ENCODE measurements at places on chromosomes 16 and 17.

GRCh38 chr16:65244787-65245186, 122.9 kb upstream of the CDH11 start:
- no peak for DNase-seq

DNA sequence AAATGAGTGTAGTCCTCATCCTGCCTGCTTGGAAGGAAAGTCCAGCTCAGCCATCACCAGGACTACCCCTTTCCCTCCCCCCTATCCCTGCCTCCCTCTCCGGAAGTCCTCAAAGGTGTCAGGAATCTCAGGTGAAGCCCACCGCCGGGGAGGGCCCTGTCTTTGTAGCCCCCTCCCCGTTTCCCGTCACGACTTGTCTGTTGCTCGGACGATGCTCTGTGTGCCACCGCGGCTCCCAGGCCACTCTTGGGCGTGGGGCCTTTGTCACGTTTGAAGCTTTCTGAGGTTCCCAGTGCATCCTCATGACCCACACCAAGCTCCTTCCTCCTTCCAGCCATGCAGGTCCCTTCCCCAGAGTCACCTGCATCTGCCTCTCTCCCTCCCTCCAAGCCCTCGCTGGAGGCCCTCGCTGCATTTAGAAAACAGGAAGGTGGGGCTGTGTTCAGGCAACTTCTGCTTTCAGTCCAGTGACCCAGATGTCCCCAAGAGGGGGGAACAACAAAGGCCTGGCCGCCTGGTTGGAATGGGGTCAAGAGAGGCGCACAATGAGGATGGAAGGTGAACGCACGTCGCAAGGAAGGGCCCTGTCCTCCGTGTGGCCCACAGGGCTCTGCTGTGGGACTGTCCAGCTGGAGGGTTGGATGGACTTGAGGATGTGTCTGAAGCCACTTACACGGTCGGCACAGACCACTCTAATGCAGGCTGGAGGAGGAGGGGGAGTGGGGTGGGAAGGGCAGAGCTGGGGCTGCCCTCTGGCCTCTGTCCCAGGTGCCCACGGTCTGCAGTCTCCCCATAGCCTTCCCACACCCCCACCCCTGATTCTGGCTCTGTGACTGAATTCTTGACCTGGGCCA, 59.9 kb downstream of the OR1D5 start:
- no peak for DNase-seq

DNA sequence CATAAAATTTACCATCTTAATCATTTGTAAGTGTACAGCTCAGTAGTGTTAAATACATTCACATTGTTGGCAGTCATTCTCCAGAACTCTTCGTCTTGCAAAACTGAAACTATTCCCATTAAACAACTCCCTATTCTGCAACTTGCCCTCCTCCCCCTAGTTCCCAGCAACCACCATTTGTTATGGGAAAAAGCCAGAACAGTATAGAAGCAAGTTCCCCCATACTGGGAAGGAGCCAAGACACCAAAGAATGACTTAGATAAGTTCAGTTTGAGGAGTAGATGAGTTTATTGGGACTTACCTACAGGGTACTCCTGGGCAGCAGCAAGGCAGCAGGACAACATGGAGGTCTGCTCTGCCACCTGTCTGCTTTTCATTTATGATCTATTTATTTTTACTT, 39.3 kb upstream of the TEKT1 start:
- DNase-seq = no peak

- DNase-seq = no peak
Measured at GRCh38 chr17:64256913-64257807, 5.9 kb downstream of the TEX2 start.

DNA sequence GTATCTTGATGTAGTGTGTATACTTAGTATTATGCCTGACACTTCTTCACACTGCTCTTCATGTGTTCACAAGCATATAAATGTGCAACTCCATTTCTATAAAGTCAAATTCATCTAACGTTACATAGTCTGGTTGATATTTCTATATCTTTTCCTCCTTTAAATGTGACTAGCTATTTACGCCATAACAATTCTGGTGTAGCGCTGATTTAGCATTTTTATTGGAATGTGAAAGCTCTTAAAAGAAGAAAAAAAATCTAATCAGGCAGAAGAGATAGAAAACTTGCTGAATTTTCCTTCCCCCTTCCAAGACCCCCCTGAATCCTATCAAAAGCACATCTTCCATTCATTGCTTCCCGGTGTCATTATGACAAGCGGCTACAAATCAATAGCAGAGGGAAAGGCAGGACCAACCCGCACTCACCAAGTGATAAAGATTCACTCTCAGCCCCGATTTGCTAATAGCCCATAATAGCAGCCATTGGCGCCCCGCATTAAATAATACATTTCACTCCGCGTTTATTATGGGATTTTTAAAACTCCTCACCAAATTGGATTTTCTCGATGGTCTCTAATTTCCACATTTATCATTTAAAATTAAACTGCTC, 299.5 kb upstream of the PMFBP1 start:
- no peak for DNase-seq

GRCh38 chr16:11572301-11572995, 14.3 kb downstream of the LITAF start:
- no peak for DNase-seq

DNA sequence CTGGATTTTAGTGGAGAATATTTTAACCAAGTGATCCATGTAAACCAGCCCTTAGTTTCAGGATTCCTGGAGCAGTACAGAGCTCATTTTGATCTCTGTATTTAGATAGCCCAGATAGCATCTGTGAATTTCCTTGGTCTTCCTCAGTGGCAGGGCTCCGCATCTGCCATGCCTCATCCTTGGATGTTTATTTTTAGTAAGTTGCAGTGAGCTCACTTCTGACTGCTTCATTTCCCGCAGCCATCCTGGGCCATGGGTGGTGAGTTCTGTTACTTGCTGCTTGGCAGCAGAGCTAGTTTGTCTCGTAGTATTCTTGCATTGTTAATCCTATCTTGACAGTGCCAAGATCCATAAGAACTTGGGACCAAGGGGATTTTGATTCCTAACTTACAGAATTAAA, 33.7 kb downstream of the IST1 start:
- no peak for DNase-seq

DNA sequence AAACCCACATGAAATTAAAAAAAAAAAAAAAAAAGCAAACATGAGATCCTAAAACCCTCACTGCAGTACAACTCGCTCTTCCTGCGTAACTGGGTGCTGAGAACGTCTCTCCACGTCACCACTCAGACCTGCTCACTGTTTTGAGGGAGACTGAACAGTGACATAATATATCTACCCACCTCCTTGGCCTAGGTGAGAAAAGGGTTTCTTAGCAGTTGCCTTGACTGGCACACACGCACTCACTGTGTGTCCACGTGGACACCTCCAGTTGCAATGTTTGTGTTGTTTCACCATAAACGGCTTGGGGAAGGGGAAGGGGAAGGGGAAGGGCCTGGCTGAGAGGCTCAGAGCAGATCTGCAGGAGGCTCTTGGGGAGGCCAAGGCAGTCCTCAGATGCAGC, 32.0 kb downstream of the FANCA start:
- no peak for DNase-seq

GRCh38 chr17:74923538-74924249, 379 bp upstream of the OTOP2 start:
- peak; percentile 70 for DNase-seq

DNA sequence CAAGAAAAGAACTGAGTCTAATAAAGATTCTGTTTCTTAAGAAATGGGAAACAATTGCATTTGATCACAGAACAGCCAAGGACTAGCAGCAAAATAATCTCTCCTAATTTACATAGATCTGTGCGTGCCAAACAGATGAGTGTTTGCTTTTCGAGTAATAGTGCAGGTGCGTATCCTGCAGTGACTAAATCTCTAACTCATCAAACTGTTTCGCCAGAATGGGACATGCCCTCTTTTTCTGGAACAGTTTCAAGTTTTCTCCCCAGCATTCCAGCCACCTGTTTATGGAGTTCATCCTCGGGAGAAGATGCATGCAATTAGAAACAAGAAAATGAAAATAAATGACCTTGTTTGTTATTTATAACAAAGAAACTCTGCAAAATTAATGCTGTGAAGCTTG, 5.7 kb upstream of the TOX3 start:
- no peak for DNase-seq

DNA sequence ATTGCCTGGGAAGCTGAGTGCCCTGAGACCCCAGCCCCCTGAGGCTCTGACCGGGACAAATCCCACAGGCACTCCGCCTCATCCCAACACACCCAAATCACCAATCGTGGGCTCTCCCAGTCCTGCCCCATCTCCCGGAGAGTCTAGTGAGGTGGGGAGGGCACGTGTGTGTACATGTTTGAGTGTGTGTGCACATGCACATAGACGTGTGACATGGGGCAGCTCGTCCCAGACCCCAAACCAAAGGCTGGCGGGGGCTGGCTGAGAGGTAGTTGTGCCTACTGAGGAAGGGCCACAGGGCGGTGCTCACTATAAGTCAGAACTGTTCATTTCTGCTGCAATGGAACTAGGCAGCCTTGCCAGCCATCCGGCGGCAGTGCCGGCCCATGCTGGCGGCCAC, 8.6 kb downstream of the SNAI3 start:
- no peak for DNase-seq

GRCh38 chr17:49061524-49061943, 64.3 kb downstream of the IGF2BP1 start:
- no peak for DNase-seq

- DNase-seq = no peak
Measured at GRCh38 chr17:44346064-44346844, 1.2 kb downstream of the GRN start.

- no peak for DNase-seq
Measured at GRCh38 chr17:76982408-76983074, 114.3 kb downstream of the MGAT5B start.

DNA sequence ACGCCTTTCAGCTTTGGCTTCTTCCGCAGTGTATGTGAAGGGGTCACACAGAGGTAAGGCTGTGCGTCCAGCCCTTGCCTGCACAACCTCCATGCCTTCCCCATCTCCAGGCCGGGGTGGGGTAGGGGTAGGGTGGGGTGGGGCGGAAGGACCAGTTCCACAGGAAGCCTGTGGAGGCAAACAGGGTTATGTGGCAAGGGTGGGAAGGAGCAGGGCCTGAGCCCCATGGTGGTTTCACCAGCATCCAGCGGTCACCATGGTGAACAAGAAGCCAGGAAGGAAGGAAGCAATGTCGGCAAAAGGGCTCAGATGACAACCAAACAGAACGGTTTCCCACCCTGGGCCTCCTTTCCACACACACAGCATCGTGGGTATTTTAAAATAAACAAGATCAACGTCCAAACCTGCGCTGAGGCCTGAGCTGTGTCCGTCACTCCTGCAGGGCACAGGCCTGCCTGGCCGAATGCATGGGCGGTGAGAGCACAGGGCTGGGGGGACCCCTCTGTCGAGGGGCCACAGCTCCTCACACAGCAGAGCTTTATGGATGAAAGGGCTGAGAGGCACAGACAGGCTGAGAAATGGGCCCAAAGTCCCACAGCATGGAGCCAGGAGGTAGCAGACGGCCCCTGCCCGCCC, 80.5 kb downstream of the ZNF778 start:
- DNase-seq = no peak

DNA sequence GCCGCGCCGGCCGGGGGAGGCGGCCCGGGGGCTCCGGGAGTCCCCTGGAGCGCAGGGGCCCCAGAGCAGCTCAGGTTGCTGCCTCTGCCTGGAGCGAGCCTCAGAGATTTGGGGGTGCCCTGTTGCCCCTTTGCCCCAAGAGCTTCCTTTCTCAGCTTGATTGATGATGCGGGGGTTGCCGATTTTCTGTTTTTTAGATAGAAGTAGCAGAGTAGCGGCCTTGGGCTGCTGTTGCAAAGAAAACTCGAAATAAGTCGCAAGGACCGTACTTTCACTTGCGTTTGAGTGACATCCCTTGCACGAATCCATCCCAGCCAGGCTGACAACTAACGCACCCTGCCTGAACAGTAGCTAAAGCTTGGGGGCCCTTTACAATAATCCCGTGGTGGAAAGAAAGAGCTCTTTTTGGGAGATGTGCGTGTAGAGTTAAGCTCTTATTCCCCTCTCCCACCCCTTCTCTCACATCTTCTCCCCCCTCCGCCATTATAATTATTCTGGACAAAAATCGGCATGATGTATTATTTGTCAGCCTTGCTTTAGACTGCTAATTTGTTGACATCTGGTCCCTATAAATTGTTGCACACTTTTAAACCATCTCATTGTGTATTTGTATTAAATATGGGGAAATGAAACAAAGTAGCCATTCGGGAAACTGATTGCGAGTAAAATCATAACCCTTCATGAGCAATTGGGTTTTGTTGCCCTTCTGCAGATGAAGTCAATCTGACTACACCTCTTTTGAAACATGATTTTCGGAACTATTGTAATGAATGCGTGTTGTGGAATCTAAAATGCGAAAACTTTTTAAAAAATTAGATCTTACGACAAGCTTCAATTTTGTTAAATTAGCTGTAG, 873 bp downstream of the USP10 start:
- DNase-seq = peak; percentile 68

DNA sequence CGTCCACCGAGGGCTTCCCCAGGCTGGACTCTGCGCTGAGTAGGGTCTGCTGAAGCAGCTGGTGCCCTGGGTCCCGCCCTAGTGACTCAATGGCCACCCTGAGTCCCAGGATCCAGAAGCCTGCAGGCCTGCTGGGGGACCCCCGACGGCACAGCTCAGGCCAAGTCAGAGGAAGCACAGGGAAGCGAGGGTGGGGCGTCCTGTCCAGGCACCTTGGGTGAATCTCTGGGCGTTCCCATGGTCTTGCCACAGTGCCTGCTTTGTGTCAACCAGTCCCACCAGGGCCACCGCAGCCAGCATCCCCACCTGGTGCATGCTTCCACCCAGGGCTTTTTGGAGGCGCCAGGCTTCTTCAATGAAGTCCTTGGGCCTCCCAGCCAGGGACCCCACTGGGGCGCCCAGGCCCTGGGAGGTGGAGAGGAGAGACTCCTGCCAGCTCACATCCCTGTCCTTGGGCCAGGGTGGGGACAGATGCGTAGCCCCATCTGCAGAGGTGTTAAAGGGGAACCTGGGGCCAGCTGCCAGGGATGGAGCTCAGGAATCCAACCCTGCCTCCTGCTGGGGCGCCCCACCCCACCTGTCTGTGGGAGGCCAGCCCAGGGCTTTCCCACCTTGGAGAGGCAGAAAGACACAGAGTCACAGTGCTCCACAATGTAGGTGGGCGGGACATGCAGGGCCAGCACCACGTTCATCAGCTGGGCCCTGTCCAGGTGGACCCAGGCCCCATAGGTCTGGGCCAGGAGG, 17.8 kb downstream of the TMEM235 start:
- no peak for DNase-seq

- DNase-seq = peak; percentile 87
Measured at GRCh38 chr17:35947156-35947585, 3.7 kb upstream of the LYZL6 start.

Data from OCI-M1 (cell line).